ENCODE measurements at places on chromosomes 1 and 21. TPM values are rescaled to one million over a fixed set of nuclear protein-coding genes. Genes with fewer than 3 reads are reported as not detected.

Gene PDZK1IP1
- total RNA-seq = not detected

Gene JAK1
- 101 TPM for total RNA-seq

GRCh38 chr1:30385246-30385995 is 338.0 kb downstream of the MATN1 start:
- DNase-seq = no peak
- no peaks in the 10 kb centered on the region for H3K4me1 ChIP-seq
- no peak overlapping the region for H3K27ac ChIP-seq
- H3K36me3 ChIP-seq = no peaks in the 10 kb centered on the region
- H3K4me3 ChIP-seq = no peak overlapping the region

DNA sequence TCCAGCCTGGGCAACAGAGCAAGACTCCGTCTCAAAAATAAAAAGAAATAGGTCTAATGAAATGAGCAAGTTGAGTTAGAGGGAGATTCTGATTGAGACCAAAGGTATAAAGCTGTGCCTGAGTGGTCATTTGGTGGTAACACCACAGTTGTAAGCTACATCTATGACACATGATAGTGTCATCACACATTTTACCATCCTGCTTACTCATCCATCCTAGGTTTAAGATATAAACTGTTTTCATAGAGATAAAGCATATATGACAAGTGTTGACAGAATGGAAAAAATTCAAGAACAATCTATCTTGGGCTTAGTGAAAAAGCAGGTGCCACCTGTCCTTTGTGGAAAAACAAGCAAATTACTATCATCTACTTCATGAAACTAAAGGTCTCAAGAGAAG is 7.1 kb upstream of the CFAP141 start:
- peaks cover 21% of the 10 kb centered on the region for H3K4me1 ChIP-seq
- no peak overlapping the region for H3K27ac ChIP-seq
- no peak overlapping the region for H3K4me3 ChIP-seq
- no peak for DNase-seq
- H3K27me3 ChIP-seq = no peaks in the 10 kb centered on the region

- H3K36me3 ChIP-seq = no peaks in the 10 kb centered on the region
- H3K27me3 ChIP-seq = no peaks in the 10 kb centered on the region
- H3K4me3 ChIP-seq = peak within 1 kb of the TSS; percentile 60
Observed at GRCh38 chr1:115337633-115338456, at the start of gene NGF. Gene NGF, minus strand, starts transcription at chr1:115338249. Its CDS starts 51,454 bp downstream, at chr1:115286795.

DNA sequence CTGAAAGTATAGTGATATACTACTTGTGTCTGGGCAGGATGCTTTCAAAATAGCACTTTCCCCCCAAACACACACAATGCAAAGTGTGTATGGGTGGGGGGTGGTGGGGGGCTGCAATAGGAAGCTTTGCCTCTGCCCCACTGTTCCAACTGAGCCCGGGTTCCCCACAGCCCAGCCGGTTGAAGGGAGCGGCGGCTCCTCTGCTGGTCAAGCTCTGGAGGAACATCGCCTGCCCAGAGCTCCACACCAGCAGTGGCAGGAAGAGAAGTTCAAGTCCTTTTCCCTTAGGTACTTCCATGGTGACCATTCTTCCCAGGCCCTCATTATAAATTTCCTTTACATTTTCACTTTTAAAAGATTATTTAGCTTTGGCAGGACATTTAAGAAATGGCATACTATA is 74.9 kb downstream of the CAPZB start:
- no peak for DNase-seq
- H3K36me3 ChIP-seq = no peaks in the 10 kb centered on the region
- H3K4me3 ChIP-seq = no peak overlapping the region
- no peaks in the 10 kb centered on the region for H3K27me3 ChIP-seq

Gene LENEP
- not detected for total RNA-seq

DNA sequence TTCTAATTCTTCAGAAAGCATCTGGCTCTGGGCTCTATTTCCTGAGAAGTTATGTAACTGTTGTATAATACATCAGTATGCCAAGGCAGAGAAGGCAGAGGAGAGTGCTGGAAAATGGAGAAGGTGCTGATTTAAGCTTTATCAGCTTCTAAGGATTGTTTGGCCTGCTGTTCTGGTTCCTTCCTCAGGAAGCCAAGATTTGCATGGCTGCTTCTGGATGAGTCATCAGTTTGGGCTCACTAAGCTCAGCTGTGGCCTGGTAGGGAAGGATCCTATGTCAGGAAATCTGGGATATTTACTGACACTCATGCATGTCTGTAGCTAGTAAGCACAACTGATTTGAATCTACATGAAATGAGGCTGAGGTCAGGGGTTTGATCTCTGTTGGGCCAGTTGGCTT is 73.2 kb upstream of the ADGRL4 start:
- DNase-seq = peak; percentile 60
- H3K4me3 ChIP-seq = no peak overlapping the region
- no peaks in the 10 kb centered on the region for H3K27me3 ChIP-seq
- H3K36me3 ChIP-seq = no peaks in the 10 kb centered on the region
- peaks cover 4% of the 10 kb centered on the region for H3K4me1 ChIP-seq
- H3K27ac ChIP-seq = no peak overlapping the region

- H3K27me3 ChIP-seq = peaks cover 36% of the 10 kb centered on the region
- no peaks in the 10 kb centered on the region for H3K4me1 ChIP-seq
- no peak within 1 kb of the TSS for H3K4me3 ChIP-seq
- no peaks in the 10 kb centered on the region for H3K36me3 ChIP-seq
Observed at GRCh38 chr1:1246577-1247340, at the start of gene C1QTNF12. Gene C1QTNF12, minus strand, starts transcription at chr1:1246722. Its CDS starts 32 bp downstream, at chr1:1246690.

DNA sequence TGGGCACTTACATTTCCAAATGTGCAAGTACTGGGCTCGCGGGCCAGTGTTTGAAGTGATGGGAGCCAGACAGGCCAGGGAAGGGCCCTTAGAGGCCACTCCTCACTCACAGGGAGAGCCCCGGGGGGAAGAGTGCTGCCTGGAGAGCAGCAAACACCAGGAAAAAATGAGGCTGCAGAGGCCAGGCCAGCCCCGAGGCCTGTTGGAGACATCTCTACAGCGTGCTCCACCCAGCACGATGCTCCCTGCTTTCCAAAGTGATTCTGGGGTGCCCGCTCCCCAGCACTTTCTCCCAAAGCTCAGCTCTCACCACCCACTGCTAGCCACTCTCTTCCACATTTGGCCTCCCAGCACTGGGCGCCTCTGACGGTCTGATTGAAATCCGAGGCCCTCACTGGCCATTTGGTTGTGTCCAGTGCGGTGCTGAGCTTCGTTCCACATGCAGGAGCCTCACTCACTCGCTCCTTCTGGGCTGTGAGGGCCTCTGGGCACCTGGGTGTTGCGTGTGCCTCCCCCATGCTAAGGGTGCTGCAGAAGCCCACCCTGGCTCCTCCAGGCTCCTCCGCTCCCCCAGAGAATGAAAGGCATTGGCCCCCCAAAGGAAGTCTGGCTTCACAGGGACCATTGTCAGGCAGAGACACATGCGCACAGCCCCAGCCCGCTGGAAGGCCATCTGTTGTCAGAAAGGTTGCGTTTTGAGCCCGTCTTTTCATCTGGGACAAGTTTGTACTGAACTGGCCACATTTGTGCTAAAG is 385.4 kb upstream of the VAMP3 start:
- no peak overlapping the region for H3K27ac ChIP-seq
- H3K36me3 ChIP-seq = no peaks in the 10 kb centered on the region
- peaks cover 35% of the 10 kb centered on the region for H3K4me1 ChIP-seq
- no peak overlapping the region for H3K4me3 ChIP-seq
